ENCODE measurements at places on chromosomes 5 and 9. TPM values are rescaled to one million over a fixed set of nuclear protein-coding genes. Genes with fewer than 3 reads are reported as not detected.

DNA sequence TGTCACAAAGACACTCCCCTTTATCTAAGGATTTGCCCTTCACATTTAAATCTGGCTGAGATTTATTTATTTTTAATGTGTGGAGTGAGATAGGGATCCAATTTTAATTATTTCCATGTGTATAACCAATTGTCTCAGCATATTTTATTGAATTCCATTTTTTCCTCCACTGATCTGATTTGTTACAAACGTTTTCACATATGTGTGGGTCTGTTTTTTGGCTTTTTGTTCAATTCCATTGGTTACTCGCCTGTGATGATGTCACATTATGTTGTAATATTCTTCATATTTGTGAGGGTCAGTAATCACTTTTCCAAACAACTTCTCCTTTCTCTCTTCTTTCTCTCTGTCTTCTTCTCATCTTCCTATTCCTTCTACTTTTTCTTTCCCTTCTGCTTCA is 278.3 kb upstream of the RFX3 start:
- H3K27ac ChIP-seq: no peak overlapping the region
- H3K27me3 ChIP-seq: no peaks in the 10 kb centered on the region
- DNase-seq: no peak
- H3K4me1 ChIP-seq: peaks cover 10% of the 10 kb centered on the region
- no peaks in the 10 kb centered on the region for H3K36me3 ChIP-seq
- no peak overlapping the region for H3K4me3 ChIP-seq

DNA sequence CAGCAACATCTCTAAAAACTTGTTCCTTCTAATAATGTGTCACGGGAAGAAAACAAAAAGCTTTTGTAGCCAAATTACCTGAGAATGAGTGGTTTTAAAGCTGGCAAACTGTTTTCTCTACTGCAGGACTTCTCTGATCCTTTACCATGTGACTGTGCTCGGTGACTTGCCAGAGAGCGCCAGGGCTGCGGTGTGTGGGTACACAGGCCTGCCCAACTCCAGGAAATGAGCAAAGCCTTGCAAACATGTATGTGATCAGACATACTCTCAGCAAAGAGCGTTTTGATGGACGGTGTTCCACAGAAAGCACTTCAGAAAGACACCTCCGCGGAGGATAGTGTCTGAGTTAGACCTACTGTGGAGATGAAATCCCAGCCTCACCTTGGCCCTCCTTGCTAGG is 157.3 kb downstream of the SPOCK1 start:
- no peak overlapping the region for H3K4me3 ChIP-seq
- no peaks in the 10 kb centered on the region for H3K27me3 ChIP-seq
- no peak overlapping the region for H3K27ac ChIP-seq

- H3K27me3 ChIP-seq: no peaks in the 10 kb centered on the region
- peaks cover 27% of the 10 kb centered on the region for H3K4me1 ChIP-seq
- H3K27ac ChIP-seq: no peak overlapping the region
- H3K4me3 ChIP-seq: no peak overlapping the region
- H3K36me3 ChIP-seq: no peaks in the 10 kb centered on the region
These were observed 106.3 kb upstream of the NR3C1 start for GRCh38 chr5:143509758-143510221.

DNA sequence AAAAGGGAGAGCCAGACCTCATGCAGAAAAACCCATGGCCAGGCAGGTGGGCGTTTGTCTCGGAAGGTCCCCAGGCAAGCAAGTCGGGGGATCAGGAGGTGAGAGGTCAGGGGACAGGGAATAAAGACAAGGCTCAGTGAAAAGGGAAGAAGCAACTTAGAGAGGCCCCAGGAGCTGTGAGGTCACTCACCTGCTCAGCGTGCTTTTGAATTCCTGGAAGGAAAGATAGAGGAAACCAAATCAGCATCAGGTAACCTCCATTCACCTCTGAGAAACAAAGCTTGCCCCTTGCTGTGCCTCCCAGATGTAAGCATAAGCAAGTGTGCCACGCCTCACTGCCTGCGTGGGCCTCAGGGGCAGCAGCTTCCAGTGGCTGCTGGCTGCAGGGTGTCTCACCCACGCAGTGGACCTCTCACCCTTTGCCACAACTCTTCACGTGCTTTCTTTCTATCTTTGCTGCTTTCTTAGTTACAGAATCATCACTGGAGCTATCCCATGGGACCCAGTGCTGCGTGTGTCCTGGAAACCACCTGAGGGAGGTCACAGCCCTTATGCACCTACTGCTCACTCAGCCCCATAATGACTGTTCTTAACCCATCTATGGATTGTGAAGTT is 6.0 kb downstream of the TRIM7 start:
- no peaks in the 10 kb centered on the region for H3K36me3 ChIP-seq
- peaks cover 6% of the 10 kb centered on the region for H3K4me1 ChIP-seq
- no peak for DNase-seq
- no peaks in the 10 kb centered on the region for H3K27me3 ChIP-seq

DNA sequence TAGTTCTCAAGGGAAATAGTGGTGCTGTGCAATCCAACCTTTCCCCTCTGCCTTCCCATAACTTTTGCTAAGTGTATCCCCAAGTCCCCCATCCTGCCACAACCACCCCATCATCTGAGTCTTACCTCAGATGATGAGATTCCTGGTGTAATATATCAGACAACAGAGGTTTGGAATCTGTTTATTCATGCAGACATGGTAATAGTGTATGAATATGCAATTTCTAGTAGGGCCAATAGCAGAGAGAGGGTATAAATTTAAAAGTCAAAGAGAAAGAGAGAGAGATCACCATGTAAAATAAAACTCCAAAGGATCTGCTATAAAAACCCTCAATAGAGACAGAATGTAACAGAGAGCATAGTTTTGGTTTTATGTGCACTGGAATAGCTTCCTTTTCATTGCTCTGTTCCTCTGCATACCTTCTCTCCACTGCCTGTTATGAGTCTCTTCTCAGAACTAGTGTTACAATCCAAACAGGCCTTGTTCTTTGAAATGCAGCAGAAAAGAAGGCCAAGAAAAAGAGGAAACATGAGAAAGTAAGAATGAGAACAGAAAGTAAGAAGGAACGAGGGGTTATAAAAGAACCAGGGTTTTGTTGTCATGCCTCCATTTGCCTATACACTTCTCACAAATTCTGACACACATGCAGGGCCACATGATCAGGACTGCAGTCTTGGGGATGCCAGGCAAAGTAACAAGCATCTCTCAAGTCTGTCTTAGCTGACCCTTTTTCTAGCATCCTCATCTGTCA is 278.0 kb downstream of the CETN3 start:
- peaks cover 12% of the 10 kb centered on the region for H3K4me1 ChIP-seq
- no peaks in the 10 kb centered on the region for H3K36me3 ChIP-seq
- no peaks in the 10 kb centered on the region for H3K27me3 ChIP-seq
- H3K27ac ChIP-seq: no peak overlapping the region
- DNase-seq: no peak
- H3K4me3 ChIP-seq: no peak overlapping the region

GRCh38 chr5:57069115-57069835 is 104.6 kb upstream of the GPBP1 start:
- no peak for DNase-seq
- no peaks in the 10 kb centered on the region for H3K27me3 ChIP-seq
- H3K27ac ChIP-seq: no peak overlapping the region
- H3K4me1 ChIP-seq: no peaks in the 10 kb centered on the region

DNA sequence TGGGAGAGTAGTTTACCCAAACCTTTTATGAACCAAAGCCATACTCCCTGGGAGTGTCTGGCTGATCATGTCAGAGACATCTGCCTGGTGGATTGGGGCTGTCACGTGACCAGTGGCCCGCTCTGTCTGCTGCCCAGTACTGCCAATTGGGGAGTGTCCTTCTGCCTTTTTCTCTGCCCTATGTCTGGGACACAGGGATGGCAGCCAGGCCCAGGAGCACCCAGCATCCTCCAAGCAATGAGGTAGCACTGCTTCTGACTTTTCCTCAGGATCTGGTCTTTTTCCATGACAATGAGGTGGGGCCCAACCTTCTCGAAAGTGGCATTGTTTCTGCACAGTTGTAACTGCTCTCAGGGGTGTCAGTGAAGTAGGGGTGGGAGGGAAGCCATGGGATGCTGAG is 21.8 kb downstream of the DAPK1 start:
- H3K36me3 ChIP-seq: no peaks in the 10 kb centered on the region
- H3K4me1 ChIP-seq: no peaks in the 10 kb centered on the region
- DNase-seq: no peak
- H3K27ac ChIP-seq: no peak overlapping the region

DNA sequence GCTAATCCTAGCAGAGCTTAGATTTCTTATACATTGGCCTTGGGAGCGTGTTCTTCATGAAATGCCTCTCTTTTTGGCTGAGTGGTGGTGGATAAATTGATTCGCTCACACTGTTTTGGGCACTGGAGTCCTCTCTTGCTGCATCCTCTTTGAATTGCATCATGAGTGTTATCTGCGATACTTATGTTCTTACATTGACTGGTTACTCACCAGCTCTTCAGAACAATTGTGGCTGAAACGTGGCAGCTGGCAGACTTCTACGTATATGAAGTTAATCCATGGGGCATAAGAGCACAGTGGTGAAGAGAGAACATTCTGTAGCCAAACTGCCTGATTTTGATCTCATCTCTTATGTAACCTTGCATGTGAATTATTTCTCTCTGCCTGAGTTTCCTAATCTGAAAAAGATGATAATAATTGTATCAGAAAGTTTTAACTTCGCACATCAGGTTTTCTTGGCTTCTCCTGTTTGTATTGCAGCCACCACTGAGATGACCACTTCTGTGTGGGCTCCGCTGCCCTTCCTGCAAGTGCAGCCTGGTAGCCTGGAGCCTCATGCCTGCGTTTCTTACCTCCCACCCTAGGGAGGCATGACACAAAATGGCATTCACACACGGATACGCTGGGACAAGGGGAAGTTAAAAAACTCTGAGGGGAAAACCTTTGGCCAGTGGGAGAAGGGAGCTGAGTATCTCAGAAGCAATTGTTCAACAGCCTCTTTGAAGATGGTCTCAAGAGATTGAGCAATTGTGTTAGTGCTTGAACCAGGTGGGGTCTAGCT is 295.2 kb downstream of the ARHGAP26 start:
- H3K27me3 ChIP-seq: no peaks in the 10 kb centered on the region
- no peak overlapping the region for H3K27ac ChIP-seq
- no peak for DNase-seq
- H3K36me3 ChIP-seq: no peaks in the 10 kb centered on the region

GRCh38 chr5:155732587-155733376 is 594.2 kb upstream of the SGCD start:
- H3K4me3 ChIP-seq: no peak overlapping the region
- H3K36me3 ChIP-seq: no peaks in the 10 kb centered on the region
- H3K27ac ChIP-seq: no peak overlapping the region
- H3K27me3 ChIP-seq: no peaks in the 10 kb centered on the region

DNA sequence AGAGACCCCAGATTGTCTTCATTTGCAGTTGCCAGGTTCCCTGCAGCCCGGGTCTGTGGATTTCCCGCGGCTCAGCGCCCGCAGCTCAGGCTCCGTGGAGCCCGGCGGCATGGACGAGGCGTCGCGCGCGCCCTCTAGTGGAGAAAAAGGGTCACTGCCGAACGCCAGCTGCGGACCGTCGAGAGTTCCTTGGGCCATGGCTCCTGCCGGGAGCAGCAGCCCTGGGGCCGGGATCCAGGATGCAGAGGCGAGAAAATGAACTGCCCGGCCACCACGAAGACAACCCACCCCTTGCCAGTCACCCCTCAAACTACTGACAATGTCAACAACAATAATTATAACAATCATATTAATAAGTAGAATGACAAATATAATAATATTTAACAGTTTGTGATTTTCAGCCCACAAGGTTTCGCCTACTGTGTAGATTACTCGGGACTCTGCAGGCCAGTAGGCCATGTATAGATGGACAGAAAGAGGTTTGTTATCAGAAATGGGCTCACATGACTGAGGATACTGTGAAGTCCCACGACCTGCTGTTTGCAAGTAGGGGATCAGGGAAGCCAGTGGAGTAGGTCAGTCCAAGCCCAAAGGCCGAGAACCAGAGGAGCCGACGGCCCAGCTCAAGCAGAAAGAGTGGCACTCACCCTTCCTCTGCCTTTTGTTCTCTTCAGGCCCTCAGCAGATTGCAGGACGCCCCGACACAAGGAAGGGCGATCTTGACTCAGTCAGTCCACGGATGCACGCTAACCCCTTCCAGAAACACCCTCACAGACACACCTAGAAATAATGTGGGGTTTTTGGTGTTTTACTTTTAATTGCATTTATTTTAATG is 43.1 kb downstream of the BOD1 start:
- peaks cover 11% of the 10 kb centered on the region for H3K4me1 ChIP-seq
- H3K27ac ChIP-seq: no peak overlapping the region
- peak overlapping the region; percentile 46 for H3K4me3 ChIP-seq
- H3K36me3 ChIP-seq: no peaks in the 10 kb centered on the region

DNA sequence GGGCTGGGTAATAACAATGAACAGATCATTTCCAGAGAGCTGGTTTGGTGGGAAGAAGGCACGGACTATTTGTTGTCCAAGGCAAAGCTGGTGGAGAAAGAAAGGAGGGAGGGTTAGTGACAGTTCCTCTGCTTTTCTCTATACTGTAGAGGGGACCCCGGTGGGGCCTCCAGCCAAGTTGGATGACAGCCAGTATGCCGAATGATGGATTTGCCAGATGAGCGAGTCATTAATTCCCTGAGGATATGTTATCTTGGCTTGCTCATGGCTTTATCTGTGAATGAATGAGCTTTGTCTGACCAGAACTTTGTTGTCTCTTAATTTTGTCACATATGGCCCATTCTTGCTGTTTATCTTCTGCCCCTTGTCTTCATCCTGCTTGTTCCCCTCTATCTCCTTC is 158.6 kb upstream of the GLRA1 start:
- no peak overlapping the region for H3K27ac ChIP-seq
- H3K4me3 ChIP-seq: no peak overlapping the region
- peaks cover 5% of the 10 kb centered on the region for H3K27me3 ChIP-seq
- H3K4me1 ChIP-seq: no peaks in the 10 kb centered on the region

- no peak for DNase-seq
- H3K27ac ChIP-seq: no peak overlapping the region
- H3K4me3 ChIP-seq: no peak overlapping the region
- peaks cover 3% of the 10 kb centered on the region for H3K36me3 ChIP-seq
- H3K4me1 ChIP-seq: no peaks in the 10 kb centered on the region
- no peaks in the 10 kb centered on the region for H3K27me3 ChIP-seq
These were observed 47.3 kb downstream of the SLC12A7 start for GRCh38 chr5:1064383-1065142.

DNA sequence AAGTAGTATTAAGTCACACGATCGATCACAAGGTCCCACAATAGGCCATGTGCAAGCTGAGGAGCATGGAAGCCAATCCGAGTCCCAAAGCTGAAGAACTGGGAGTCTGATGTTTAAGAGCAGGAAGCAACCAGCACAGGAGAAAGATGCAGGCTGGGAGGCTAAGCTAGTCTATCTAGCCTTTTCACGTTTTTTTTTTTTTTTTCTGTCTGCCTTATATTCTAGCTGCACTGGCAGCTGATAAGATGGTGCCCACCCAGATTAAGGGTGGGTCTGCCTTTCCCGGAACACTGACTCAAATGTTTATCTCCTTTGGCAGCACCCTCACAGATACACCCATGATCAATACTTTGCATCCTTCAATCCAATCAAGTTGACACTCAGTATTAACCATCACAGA is 6.5 kb downstream of the PPIP5K2 start:
- peaks cover 14% of the 10 kb centered on the region for H3K4me1 ChIP-seq
- H3K27me3 ChIP-seq: no peaks in the 10 kb centered on the region
- H3K36me3 ChIP-seq: peaks cover 3% of the 10 kb centered on the region
- H3K27ac ChIP-seq: no peak overlapping the region
- no peak for DNase-seq

PCDHB9 gene
- 0.73 TPM for total RNA-seq

C5orf58 gene
- not detected for total RNA-seq

CDKN2A gene
- total RNA-seq: 293 TPM

PCDHGB1 gene
- not detected for total RNA-seq

SHC3 gene
- total RNA-seq: 0.66 TPM

TSSK1B gene
- 0.33 TPM for total RNA-seq

Data from PC-3 (cell line).